Activated naive CD8-positive, alpha-beta T cell treated with anti-CD3 and anti-CD28 coated beads for 36 hours (primary cell): ENCODE measurements at places on chromosomes 16 and 17. TPM values are rescaled to one million over a fixed set of nuclear protein-coding genes. Genes with fewer than 3 reads are reported as not detected.

GRCh38 chr16:19213885-19214284 is 45.8 kb downstream of the SYT17 start:
- peaks cover 3% of the 10 kb centered on the region for H3K36me3 ChIP-seq
- no peak overlapping the region for H3K27ac ChIP-seq
- DNase-seq = no peak
- H3K4me3 ChIP-seq = no peak overlapping the region
- no peaks in the 10 kb centered on the region for H3K4me1 ChIP-seq

- H3K27ac ChIP-seq = no peak overlapping the region
- peaks cover 26% of the 10 kb centered on the region for H3K27me3 ChIP-seq
- H3K4me1 ChIP-seq = peaks cover 4% of the 10 kb centered on the region
- H3K4me3 ChIP-seq = no peak overlapping the region
- H3K36me3 ChIP-seq = no peaks in the 10 kb centered on the region
- no peak for DNase-seq
Observed at GRCh38 chr16:58332997-58333700, 38.3 kb upstream of the PRSS54 start.

DNA sequence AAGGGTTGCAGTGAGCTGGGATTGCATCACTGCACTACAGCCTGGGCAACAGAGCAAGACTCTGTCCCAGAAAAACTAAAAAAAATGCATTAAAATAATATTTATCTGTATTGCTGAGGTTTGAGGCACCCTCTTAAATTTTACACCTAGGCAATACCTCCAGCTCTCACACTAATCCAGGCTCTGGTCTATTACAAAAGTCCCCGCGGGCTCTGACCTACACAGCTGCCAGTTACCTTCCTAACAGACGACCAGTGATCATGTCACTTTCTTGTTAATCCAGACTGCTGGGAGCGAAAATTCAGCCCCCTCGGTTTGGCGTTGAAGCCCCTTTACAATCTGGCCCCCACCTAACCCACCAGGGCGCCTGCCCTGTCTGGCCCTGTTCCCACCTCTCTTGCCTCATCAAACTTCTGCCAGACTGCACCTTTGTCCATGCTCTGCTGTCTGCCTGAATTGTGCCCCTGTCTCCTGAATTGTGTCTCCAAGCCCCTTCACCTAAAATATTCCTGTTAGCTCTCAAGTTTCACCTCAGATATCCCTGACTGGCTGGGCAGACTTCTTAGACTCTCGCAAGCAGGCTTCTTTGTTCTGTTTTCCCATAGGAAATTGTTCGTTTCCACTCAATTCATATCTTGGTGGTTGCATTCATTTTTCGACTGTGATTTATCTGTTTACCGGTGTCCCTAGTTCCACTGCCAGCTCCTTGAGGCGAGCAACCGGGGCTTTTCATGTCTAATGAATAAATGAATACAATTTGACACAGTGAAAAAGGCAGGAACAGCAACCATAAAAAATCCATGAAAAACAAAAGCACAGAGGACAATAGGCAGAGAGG is 65.9 kb downstream of the PITPNC1 start:
- peak overlapping the region; percentile 93 for H3K27ac ChIP-seq
- no peak for DNase-seq
- peaks cover 24% of the 10 kb centered on the region for H3K36me3 ChIP-seq
- no peak overlapping the region for H3K4me3 ChIP-seq
- peaks cover 68% of the 10 kb centered on the region for H3K4me1 ChIP-seq

- peaks cover 15% of the 10 kb centered on the region for H3K36me3 ChIP-seq
- H3K4me3 ChIP-seq = no peak overlapping the region
- H3K27me3 ChIP-seq = no peaks in the 10 kb centered on the region
- no peak for DNase-seq
Observed at GRCh38 chr16:74580833-74581232, 26.1 kb downstream of the GLG1 start.

- peaks cover 3% of the 10 kb centered on the region for H3K36me3 ChIP-seq
- H3K4me3 ChIP-seq = no peak overlapping the region
- DNase-seq = no peak
- peaks cover 11% of the 10 kb centered on the region for H3K27me3 ChIP-seq
- H3K4me1 ChIP-seq = no peaks in the 10 kb centered on the region
Observed at GRCh38 chr16:10566613-10567012, 13.8 kb downstream of the EMP2 start.

DNA sequence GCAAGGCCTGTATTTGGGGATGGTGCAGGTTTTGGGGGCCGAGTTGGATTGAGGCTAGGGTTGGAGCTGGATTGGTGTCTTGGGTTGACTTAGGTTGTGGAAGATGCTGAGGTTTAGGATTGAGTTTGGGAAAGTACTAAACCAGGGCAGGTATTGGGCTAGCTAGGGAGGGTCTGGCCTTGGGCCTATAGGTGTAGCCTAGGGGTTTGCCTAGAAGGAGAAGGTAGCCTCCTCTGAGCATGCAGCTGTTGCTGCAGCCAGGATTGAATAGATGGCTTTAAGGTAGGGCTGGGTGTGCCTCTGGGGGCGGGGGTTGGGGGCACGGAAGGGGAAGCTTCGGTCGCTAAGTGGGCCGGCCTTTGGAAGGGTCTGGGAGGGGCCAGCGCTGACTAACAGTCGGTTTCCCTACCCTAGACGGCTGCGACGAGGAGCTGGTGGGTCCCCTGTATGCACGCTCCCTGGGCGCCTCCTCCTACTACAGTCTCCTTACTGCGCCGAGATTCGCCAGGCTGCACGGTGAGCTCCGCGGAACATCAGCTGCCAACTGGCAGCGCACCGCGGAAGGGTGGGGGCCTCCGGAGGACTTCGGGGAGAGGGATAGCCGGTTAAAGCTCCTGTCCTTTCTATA is 1.2 kb downstream of the CNTNAP1 start:
- H3K4me3 ChIP-seq = no peak overlapping the region
- H3K27me3 ChIP-seq = peaks cover 45% of the 10 kb centered on the region
- no peak overlapping the region for H3K27ac ChIP-seq
- peaks cover 41% of the 10 kb centered on the region for H3K4me1 ChIP-seq
- no peaks in the 10 kb centered on the region for H3K36me3 ChIP-seq

GRCh38 chr16:69522041-69522578 is 43.7 kb upstream of the NFAT5 start:
- DNase-seq = no peak
- H3K4me3 ChIP-seq = no peak overlapping the region
- H3K36me3 ChIP-seq = peaks cover 4% of the 10 kb centered on the region
- H3K27me3 ChIP-seq = no peaks in the 10 kb centered on the region
- peak overlapping the region; percentile 93 for H3K27ac ChIP-seq

GRCh38 chr17:10151667-10152496 is 46.5 kb downstream of the GAS7 start:
- peaks cover 16% of the 10 kb centered on the region for H3K27me3 ChIP-seq

- no peak for DNase-seq
- H3K36me3 ChIP-seq = no peaks in the 10 kb centered on the region
- no peak overlapping the region for H3K27ac ChIP-seq
Observed at GRCh38 chr16:63938661-63939060, 1183.2 kb downstream of the CDH11 start.

DNA sequence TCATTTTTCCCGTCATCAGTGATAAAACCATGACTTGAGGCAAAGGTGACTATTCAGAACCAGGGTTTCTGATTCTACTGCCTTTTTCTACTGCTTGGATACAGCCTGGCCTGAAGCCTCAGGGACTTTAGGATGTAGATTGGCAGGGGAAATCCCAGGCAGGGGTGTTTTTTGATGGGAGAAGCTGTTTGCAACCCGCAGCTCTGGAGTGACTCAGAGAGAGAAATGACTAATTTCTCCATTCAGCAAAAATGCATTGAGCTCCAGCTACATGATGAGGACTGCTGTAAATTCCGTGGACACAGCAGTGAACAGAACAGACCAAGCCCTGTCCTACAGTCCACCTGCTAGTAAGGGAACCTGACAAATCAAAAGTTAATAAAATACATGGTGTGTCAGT is 560.6 kb downstream of the CDH13 start:
- H3K4me3 ChIP-seq = no peak overlapping the region
- no peak overlapping the region for H3K27ac ChIP-seq
- DNase-seq = peak; percentile 1
- H3K36me3 ChIP-seq = no peaks in the 10 kb centered on the region
- no peaks in the 10 kb centered on the region for H3K4me1 ChIP-seq

DNA sequence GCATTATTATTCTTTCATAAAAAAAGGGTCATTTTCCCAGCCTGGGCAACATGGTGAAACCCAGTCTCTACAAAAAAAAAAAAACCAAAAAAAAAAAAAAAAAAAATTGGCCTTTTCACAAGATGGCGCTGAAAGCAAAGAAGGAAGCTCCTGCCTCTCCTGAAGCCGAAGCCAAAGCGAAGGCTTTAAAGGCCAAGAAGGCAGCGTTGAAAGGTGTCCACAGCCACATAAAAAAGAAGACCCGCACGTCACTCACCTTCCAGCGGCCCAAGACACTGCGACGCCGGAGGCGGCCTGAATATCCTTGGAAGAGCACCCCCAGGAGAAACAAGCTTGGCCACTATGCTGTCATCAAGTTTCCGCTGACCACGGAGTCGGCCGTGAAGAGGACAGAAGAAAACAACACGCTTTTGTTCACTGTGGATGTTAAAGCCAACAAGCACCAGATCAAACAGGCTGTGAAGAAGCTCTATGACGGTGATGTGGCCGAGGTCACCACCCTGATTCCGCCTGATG is 4.9 kb upstream of the PGAP6 start:
- no peak for DNase-seq
- no peak overlapping the region for H3K27ac ChIP-seq
- no peak overlapping the region for H3K4me3 ChIP-seq
- H3K27me3 ChIP-seq = no peaks in the 10 kb centered on the region

DNA sequence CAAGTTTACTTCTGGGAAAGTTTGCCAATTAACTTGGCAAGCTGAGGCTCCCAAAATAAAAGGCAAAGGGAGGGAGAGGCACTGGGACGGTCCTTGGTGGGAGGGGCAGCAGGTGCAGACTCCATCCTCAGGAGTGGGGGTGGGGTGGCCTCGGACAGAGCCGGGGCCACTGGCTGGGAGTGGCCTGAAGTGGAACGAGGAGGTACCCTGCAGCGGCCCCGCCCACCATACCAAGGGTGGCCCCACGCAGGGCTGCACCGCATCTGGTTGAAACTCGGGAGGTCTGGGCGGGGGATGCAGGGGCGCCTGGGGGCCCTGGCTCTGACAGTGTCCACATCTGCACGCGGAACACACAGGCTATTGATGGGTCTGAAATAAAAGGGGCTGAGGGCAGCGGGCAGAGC is 42.4 kb upstream of the SLC38A10 start:
- no peak overlapping the region for H3K4me3 ChIP-seq
- DNase-seq = no peak
- H3K27ac ChIP-seq = no peak overlapping the region
- no peaks in the 10 kb centered on the region for H3K36me3 ChIP-seq
- peaks cover 48% of the 10 kb centered on the region for H3K27me3 ChIP-seq
- no peaks in the 10 kb centered on the region for H3K4me1 ChIP-seq

- H3K4me1 ChIP-seq = peaks cover 92% of the 10 kb centered on the region
- DNase-seq = no peak
- H3K36me3 ChIP-seq = peaks cover 81% of the 10 kb centered on the region
- no peaks in the 10 kb centered on the region for H3K27me3 ChIP-seq
- H3K27ac ChIP-seq = peak overlapping the region; percentile 95
- peak overlapping the region; percentile 64 for H3K4me3 ChIP-seq
Observed at GRCh38 chr16:28186752-28187151, 25.0 kb downstream of the XPO6 start.

DNA sequence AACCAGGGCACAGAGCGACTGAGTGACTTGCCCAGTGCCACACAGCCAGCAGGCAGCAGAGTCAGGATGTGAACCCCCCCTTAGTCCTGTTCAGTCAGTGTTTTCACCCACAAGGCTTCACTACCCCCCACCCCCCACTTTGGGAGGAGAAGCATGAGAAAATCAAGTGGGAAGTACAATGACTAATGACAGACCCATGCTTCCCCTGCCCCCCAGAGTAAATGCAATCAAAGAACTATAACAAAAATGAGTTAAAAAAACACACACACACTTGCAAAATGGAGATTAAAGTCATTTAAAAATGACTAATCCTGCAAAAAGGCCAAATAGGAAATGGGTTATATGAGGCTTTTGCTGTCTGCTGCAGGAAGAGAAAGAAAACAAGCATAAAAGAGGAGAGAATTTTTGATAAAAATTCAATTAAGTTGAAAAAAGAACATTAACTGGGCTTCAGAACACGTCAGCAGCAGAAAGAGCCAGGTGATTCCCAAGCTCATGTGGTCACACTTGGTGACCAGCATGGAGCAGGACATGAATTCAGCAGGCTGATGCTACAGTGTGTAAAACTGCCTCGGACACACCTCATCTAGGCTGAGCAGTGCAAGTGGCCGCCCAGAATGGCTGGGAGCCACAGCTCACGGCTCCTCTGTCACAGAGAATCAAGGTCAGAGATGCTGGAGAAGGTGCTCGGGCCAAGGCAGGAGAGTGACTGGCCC is 212.3 kb downstream of the ZNF423 start:
- H3K4me1 ChIP-seq = no peaks in the 10 kb centered on the region
- DNase-seq = no peak
- no peak overlapping the region for H3K4me3 ChIP-seq
- no peaks in the 10 kb centered on the region for H3K27me3 ChIP-seq
- H3K36me3 ChIP-seq = peaks cover 4% of the 10 kb centered on the region
- no peak overlapping the region for H3K27ac ChIP-seq

DNA sequence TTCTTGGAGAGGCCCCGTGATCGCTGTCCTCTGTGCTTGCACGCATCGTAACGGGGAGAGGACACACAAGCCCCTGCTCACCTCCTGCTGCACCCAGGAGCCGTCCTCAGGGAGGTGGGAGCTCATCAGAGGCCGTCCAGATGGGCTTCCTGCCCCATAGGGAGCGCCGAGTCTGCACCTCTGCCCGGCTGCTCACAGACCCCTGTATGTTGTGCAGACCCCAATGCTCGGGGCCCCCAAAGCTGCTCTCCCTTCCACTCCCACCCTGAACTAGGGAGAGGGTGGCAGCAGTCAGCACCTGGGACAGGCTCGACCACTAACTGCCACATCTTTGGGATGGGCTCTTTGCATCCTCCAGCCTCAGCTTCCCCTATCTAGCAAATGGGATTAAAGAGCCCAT is 4.4 kb upstream of the ZNF469 start:
- no peak overlapping the region for H3K4me3 ChIP-seq
- DNase-seq = no peak

- H3K27ac ChIP-seq = no peak overlapping the region
- DNase-seq = no peak
- H3K4me1 ChIP-seq = no peaks in the 10 kb centered on the region
- peaks cover 18% of the 10 kb centered on the region for H3K27me3 ChIP-seq
- H3K36me3 ChIP-seq = no peaks in the 10 kb centered on the region
- H3K4me3 ChIP-seq = no peak overlapping the region
Observed at GRCh38 chr16:14018851-14019250, 52.3 kb upstream of the MRTFB start.

DNA sequence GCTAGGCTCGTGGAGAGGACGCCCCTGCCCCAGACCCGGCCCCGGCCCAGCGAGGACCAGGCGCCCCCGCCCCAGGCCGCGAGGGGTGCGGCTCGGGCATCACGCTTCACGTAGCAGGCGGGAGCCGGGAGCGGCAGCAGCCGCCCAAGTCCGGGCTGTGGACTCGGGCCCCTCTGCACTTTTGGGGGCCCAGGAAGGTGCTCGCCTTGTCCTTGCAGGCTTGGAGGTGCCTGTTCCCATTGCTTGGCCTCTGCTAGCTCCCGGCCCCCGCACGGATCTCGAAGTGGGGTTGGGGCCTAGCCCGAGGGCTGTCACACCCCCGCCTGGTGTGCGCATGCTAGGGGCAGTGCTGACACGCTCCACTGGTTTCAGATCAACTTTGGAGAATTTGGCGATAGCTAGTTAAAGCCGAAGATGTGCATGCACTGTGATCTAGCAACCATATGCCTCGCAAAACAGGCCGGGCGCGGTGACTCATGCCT is 55.7 kb downstream of the WSB1 start:
- no peak for DNase-seq
- H3K4me1 ChIP-seq = peaks cover 24% of the 10 kb centered on the region
- H3K27ac ChIP-seq = no peak overlapping the region
- H3K36me3 ChIP-seq = peaks cover 11% of the 10 kb centered on the region
- no peaks in the 10 kb centered on the region for H3K27me3 ChIP-seq

The GPRC5C gene
- total RNA-seq = 2.1 TPM
